ENCODE measurements at places on chromosomes 7 and 10.

GRCh38 chr7:67019562-67020390 lies 23.1 kb downstream of the TYW1 start:
- no peak for DNase-seq

DNA sequence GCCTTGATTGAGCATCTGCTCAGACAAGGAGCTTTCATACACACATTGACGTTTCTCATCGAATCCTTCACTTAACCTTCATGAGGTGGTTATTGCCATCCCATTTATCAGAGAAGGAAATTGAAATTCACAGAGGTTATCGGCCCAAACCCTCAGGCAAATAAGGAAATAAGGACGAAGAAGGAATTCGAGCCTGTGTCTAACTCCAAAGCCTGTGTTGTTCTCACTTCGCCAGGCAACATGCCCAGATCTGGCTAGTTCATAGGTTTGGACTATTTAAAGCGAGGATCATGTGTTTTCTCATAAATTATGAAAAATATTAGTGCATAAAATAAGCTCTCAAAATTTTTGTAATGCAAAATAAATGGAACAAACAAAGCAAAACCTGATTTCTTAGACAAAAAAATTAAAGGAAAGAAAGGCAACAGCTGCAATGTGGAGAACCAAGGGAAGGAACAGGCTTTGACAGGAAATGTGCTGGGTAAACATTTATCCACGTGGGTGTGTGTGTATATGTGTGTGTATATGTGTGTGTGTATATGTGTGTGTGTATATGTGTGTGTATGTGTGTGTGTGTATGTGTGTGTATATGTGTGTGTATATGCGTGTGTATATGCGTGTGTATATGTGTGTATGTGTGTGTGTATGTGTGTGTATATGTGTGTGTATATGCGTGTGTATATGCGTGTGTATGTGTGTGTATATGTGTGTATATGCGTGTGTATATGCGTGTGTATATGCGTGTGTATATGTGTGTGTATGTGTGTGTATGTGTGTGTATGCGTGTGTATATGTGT lies 4.8 kb downstream of the UCN3 start:
- DNase-seq: no peak

DNA sequence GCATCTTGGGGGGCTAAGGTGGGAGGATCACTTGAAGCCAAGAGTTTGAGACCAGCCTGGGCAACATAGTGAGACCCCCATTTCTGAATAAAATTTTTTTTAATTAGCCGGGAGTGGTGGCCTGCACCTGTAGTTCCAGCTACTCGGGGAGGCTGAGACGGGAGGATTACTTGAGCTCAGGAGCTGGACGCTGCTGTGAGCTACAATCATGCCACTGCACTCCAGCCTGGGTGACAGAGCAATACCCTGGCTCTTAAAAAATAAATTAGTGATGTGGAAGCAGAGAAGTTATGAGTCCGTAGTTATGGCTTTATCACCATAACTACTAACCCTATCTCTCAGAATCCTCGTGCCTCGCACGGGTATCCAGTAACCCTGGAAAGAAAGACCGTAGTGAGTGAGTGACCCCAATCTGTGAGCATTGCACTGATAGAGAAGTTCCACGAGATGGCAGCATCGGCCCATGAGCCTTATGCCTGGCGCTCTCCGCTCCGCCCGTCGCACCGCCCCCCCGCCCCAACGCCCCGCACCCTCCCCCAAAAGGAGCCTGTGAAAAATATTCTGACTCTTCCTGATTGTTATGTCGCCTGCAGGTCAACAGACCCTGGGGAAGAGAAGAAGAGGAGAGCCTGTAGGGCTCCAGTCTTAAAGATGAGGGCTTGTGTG lies 4.9 kb upstream of the SLC29A3 start:
- DNase-seq: no peak

DNA sequence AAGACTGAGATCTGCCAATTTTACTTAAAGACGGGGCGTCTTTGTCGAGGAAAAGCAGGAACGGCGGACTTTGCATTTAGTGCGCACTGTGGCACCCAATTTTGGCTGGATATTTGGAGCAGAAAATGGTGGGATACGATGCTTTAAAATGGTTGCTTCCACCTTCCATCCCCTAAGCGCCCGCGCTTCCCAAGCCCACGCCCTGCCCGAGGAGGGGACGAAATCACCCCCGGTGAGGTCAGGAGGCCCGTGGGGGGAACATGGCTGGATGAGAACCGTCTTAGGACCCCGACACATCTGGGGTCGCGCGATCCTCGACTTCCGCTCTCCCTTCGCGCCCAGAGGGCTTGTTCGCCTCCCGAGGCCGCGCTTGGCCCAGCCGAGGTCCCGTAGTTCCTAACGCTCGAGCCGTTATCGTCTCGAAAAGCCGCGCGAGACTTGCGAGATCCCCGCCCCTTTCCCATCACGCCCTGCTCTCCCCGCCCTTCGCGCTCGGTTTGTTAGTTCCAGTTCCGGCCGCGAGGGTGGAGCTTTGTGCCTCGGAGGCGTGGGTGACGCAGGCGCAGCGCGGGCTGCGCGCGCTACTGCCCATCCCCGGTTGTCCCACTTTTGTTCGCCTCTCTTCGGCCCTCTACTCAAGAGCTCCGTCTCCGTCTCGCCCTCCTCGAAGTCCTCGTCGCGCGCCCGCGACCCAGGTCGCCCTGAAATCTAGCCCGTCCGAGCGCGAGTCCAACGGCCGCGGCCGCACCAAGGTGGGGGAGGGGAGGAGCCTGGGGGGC lies at the start of gene SRRT:
TSS of gene SRRT (plus strand) at position 527 of the 779 bp plus-strand sequence. CDS start 488 bp downstream, outside the sequence.
- peak; percentile 99 for DNase-seq

DNA sequence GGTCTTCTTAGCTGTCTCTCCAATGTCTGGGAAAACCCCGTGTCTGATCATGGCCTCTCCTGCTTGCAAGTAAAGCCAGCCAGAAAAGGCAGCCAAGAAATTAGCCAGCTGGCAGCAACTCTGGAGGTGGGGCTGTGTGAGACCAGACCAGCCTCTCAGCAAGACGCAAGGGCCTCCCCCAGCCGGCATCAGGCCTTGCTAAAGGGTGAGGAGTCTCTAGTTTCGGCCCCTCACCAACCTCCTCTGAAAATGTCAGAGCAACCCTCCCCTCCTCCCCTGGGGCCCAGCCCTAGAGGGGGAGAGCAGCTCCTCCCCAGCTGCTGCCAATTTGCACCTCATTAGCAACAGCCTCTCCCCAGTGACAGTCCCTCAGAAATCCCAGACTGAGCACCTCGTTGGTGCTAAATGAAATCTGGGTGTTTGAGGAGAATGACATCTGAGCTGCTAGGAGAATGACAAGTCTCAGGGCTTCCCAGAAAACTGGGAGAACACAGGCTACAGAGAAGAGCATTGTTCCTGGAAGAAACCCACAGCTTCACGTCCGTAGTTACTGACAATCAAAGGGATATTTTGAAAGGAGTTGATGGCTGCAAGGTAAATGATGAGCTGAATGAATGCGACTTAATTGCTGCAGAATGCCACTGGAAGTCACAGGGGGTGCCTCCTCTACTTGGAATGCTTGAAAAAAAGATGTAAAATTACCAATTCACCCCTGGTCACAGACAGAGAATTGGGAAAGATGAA lies 25.9 kb downstream of the DGKI start:
- DNase-seq: peak; percentile 70

DNA sequence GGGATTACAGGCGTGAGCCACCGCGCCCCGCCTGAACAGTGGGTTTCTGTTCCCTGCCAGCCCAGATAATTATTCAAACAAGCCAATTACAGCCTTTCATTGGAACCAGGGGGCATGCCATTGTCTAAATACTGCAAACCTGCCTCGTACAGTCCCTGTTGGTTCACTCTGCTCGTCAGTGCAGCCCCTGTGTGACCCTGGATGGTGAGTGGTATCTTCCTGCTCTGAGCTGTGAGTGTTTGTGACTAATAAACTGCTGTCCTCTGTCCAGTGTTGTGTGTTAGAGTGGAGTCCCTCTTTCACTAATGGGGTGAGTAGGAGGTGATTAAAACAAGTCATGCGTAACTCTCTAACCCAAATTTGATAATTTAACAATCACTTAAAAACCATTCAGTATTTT lies 176.5 kb upstream of the FAM3C start:
- no peak for DNase-seq
